ENCODE measurements at places on chromosomes 2 and 18. TPM values are rescaled to one million over a fixed set of nuclear protein-coding genes. Genes with fewer than 3 reads are reported as not detected.

The DYTN gene
- total RNA-seq: not detected

The ZSWIM2 gene
- total RNA-seq: not detected

The REG1A gene
- not detected for total RNA-seq

The REG1B gene
- not detected for total RNA-seq

DNA sequence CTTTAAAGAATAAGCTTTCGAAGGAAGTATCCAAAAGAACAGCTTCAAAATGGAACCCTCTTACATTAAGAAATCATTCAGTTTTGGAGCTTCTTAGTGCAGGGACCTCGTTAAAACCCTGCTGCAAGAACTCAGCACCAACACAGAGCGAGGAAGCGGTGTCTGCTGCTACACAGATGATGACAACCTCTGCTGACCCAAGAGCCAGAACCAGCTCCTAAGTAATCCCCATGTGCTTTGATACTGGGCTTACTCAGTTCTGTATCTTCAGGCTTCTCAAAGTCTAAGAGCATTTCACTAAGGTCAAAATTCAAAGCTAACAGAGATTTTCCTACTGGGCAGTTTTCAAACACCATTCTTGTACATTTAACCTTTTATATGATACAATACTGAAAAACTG is 194.6 kb downstream of the STK39 start:
- no peaks in the 10 kb centered on the region for H3K4me1 ChIP-seq
- no peaks in the 10 kb centered on the region for H3K36me3 ChIP-seq
- no peak for DNase-seq
- H3K4me3 ChIP-seq: no peak overlapping the region
- no peaks in the 10 kb centered on the region for H3K27me3 ChIP-seq

GRCh38 chr2:8004250-8004681 is 677.6 kb upstream of the ID2 start:
- H3K27me3 ChIP-seq: no peaks in the 10 kb centered on the region
- no peaks in the 10 kb centered on the region for H3K36me3 ChIP-seq
- DNase-seq: peak; percentile 71
- peak overlapping the region; percentile 68 for H3K27ac ChIP-seq

DNA sequence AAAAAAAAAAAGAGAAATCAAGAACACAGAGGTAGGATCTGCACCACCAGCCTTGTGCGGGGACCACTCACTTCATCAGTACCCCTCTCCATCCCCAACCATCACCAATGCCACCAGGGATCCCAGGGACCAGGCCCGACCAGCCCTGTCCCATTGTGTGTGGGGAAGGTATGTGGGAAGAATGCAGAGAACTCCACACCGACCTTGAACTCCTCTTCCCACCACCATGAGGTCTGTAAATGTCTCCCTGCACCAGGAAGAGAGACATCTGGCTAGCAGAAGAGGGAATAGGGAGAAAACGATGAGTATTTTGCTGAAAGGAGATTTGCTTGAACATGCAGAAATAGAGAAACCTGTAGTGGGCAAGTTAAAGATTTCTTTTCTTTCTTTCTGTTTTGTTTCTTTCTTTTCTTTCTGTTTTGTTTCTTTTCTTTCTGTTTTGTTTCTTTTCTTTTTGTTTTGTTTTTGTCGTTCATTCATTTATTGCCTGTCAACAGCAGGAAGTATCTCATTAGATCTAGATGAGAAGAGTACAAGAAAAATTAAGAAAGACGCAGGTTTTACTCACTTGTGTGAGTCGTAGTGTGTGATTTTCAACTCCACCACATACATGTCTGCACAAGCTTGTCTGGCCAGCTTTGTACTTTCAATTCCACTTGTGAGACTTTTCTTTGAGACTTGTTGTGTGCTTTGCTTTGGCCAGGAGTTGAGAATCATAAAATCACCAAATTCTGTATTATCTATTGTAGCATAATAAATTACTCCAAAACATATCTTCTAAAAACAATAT is 179.8 kb upstream of the HAAO start:
- no peaks in the 10 kb centered on the region for H3K36me3 ChIP-seq
- H3K4me1 ChIP-seq: peaks cover 52% of the 10 kb centered on the region
- H3K27me3 ChIP-seq: no peaks in the 10 kb centered on the region
- DNase-seq: no peak

Measured in muscle of leg (tissue), 16 donors.